Smooth muscle cell of the pulmonary artery (primary cell): ENCODE measurements at places on chromosomes 3 and 15. TPM values are rescaled to one million over a fixed set of nuclear protein-coding genes. Genes with fewer than 3 reads are reported as not detected.

The GHRL gene
- not detected in 2 replicates for total RNA-seq

The SERPINI2 gene
- not detected in 2 replicates for total RNA-seq

The DUOXA2 gene
- not detected in 2 replicates for total RNA-seq

The DUOX1 gene
- total RNA-seq, result 0.13 TPM in 1 of 2 replicates, not detected in the other

The NOX5 gene
- total RNA-seq, result 0.23 and 0.39 TPM in 2 replicates
